SJSA1 (cell line): ENCODE measurements at places on chromosomes 11 and 22.
A peak's percentile ranks its signal among the peaks of the same experiment; 100 is the strongest.

DNA sequence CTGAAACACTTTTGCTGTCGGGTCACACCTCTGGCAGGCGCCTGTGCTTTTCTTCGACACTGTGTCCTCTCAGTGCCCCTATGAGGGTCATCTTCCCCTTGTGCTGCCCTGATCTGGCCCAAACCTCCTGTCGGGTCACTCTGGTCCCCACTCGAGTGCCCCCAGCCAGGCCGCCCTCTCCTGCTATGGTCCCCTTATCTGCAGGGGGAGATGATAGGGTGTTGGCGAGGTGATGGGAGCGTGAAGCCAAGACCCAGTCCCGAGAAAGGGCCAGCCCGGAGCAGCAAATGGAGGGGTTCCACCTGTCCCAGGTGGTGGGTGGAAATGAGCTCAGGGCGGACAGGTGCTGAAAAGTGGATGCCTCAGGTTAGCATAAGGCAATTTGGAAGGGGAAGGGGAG, 9.7 kb downstream of the NADSYN1 start:
- H3K4me1 ChIP-seq, result no peaks in the 10 kb centered on the region
- H3K4me3 ChIP-seq, result no peak overlapping the region
- DNase-seq, result no peak
- H3K27ac ChIP-seq, result no peak overlapping the region
- H3K36me3 ChIP-seq, result no peaks in the 10 kb centered on the region
- H3K27me3 ChIP-seq, result no peaks in the 10 kb centered on the region

GRCh38 chr11:61922539-61922938, 5.2 kb upstream of the RAB3IL1 start:
- H3K27me3 ChIP-seq, result no peaks in the 10 kb centered on the region
- H3K27ac ChIP-seq, result no peak overlapping the region
- no peaks in the 10 kb centered on the region for H3K36me3 ChIP-seq
- peak; percentile 81 for DNase-seq
- H3K4me3 ChIP-seq, result no peak overlapping the region
- peaks cover 40% of the 10 kb centered on the region for H3K4me1 ChIP-seq

DNA sequence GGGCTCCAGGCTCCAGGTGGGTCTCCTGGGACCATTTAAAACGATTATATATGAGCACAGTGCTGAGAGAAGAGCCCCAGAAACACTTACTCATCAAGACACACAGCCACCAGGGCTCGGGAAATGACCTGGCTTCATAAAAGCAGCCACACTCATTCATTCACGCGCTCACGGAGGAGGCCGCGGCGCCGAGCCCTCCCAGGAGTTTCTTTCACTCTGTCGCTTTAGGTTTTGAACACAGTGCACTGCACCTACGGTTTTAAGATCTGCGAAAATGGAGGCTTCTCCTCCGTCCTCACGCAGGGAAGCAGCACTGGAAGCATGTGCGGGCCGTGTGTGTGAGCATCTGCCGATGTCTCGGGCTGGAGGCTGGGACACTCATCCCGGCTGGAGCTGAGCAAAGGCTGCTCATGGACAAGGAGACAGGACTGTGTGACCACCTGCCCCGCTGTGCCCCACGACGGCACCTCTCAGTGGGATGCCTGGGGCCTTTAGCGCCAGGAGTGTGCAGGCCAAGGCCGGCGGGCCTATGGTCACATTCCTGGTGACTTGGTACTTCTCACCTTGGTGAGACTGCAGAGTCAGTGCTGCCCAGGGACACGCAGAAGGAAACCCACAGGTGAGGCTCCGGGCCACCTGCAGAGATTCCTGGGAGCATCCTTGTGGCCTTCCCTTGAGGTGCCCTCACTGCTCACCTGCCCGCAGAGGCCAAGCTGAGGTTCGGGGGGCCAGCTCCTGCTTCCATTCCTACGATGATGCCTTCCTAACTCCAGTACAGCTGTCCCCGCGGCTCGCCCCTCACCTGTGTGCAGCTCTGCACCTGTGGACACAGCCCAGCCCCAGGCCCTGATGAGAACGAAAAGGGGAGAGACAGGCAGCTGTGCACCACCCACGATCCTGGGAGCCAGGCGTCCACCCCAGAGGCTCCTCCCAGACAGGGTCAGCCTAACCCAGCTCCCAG, 872.0 kb downstream of the BRD1 start:
- H3K4me3 ChIP-seq, result no peak overlapping the region
- DNase-seq, result no peak
- H3K4me1 ChIP-seq, result no peaks in the 10 kb centered on the region

- H3K4me1 ChIP-seq, result no peaks in the 10 kb centered on the region
- H3K27ac ChIP-seq, result no peak overlapping the region
- no peak overlapping the region for H3K4me3 ChIP-seq
- H3K36me3 ChIP-seq, result no peaks in the 10 kb centered on the region
- peaks cover 8% of the 10 kb centered on the region for H3K27me3 ChIP-seq
- DNase-seq, result no peak
Measured at GRCh38 chr11:32016111-32016510, 74.8 kb upstream of the RCN1 start.

DNA sequence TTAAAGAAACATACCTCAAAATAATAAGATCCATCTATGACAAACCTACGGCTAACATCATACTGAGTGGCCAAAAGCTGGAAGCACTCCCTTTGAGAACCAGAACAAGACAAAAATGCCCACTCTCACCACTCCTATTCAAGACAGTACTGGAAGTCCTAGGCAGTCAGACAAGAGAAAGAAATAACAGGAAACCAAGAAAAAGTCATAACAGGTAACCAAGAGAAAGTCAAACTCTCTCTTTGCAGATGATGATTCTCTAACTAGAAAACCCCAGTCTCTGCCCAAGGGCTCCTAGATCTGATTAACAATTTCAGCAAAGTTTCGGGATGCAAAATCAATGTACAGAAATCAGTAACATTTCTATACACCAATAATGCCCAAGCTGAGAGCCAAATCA, 35.6 kb downstream of the TMEM123 start:
- no peak overlapping the region for H3K4me3 ChIP-seq
- no peak for DNase-seq
- H3K36me3 ChIP-seq, result peaks cover 4% of the 10 kb centered on the region; the same call in 1 of the 2 replicates
- no peaks in the 10 kb centered on the region for H3K27me3 ChIP-seq
- 0 out of 2 replicates have a peak, but pooled peaks cover 3% of the 10 kb centered on the region for H3K4me1 ChIP-seq
